Caudate nucleus (tissue), 63 donors: ENCODE measurements at places on chromosomes 7 and 10.

DNA sequence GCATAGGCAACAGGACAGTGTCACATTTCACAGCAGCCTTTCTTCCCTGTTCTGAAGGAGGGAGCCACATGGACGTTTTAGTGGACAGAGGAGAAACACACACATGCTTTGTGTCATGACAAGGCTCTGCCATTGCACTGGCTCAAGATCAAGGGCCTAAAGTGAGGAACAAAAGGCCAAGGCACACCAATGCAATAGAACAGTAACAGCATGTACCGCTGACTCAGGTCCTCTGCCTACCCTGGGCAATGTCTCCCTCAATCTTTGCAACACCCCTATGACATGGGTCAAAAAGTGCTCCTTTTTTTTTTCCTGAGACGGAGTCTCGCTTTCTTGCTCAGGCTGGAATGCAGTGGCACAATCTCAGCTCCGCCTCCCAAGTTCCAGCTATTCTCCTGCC is 57.8 kb upstream of the SDK1 start:
- no peak for DNase-seq

DNA sequence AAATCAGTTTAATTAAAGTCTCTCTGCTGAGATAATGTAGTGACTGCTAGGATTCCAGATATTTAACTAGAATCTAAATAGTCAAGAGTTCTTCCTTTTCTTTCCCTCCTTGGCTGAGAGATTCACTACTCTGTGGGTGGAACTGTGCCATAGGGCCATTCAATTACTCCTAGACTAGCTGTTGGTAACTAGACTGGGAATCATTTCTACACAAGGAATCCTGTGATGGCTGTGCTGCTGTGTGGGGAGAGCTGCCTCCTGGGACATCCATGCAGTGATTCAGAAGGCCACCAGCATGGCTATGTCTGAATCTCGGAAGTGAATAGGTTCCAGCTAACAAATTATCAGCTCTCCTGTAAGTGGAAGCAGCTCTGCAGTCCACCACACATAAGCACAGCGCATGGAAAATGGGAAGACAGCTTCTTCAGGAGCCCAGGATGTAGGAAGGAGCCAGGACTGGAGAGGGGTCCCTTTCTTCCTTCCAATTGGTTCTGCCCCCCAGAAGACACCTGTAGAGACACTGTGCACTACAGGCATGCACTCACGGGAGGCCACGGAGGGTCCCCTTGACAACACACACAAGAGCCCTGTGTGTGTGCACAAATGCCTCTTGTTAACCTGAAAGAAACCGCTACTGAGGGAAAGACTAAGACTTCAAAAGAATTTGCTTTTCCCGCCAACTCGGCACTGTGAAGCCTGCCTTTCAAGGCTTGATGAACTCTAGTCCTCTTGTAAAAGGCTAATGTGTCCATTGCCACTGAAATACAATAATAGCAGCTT is 66.5 kb downstream of the SCRN1 start:
- no peak for DNase-seq

DNA sequence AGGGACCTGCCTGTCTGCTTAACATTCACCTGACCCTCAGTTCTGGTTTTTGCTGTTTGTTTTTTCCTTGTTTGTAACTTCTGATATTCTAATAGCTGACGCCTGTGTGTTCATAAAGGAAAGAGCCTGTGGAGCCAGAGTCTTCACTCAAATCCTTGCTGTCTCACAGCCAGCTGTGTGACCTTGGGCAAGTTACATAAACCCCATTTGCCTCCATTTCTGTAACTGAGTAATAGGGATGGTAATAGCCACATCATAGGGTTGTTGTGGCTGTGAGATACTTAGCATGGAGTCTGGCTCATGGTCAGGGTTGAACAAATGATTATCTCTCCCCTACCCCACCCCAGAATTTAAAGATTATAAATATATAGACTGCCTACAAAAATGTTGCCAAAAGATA is 27.0 kb downstream of the WBP1L start:
- DNase-seq: no peak

GRCh38 chr10:49310460-49310859 is 11.5 kb downstream of the C10orf71 start:
- no peak for DNase-seq

GRCh38 chr7:112994656-112995055 is 92.0 kb downstream of the GPR85 start:
- no peak for DNase-seq

- DNase-seq: no peak
These were observed 125.6 kb downstream of the VIPR2 start for GRCh38 chr7:159019111-159019510.

GRCh38 chr7:25116621-25117020 is 8.4 kb downstream of the CYCS start:
- DNase-seq: no peak

GRCh38 chr7:146090023-146090645 is 26.5 kb upstream of the CNTNAP2 start:
- DNase-seq: no peak

DNA sequence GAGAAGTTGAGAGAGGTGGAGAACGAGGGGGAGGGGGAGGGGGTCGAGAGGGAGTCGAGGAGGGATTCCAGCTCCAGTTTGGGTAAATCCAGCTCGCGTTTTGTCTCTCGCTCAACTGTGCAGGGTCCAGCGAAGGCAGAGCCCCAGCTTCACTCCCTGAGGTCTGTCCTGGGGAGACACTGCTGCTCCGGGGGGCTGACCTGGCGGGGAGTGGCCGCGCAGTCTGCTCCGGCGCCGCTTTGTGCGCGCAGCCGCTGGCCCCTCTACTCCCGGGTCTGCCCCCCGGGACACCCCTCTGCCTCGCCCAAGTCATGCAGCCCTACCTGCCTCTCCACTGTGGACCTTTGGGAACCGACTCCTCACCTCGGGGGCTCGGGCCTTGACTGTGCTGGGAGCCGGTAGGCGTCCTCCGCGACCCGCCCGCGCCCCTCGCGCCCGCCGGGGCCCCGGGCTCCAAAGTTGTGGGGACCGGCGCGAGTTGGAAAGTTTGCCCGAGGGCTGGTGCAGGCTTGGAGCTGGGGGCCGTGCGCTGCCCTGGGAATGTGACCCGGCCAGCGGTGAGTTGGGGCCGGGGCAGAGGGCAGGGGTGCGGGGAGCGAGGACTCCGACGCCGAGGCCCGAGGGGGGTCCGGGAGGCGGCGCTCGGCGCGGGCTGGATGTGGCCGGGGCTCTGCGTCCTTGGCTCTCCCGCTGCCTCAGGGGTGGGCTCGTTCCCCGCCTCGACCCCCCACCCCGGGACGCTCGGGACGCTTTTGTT is at the start of gene TET1:
Gene TET1, plus strand, starts transcription at position 152 of the 757 bp plus-strand sequence. CDS start 12,002 bp downstream, outside the sequence.
- DNase-seq: no peak

DNA sequence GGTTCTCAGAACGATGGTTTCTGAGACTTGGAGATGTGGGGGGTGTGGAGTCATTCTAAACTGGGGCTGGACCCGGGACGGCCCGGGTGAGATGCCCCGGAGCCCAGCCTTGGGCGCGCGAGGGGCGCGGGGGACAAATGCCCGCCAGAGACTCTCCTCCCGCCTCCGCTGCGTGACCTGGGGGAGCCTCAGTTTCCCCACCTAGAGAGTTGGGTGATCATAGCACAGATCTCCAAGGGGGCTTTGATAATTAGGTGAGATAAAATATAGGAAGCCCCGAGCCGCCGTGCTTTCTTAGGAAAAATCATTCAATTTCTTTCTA is 658 bp upstream of the FZD8 start:
- DNase-seq: no peak

GRCh38 chr10:3225561-3225960 is 53.0 kb upstream of the PITRM1 start:
- no peak for DNase-seq

DNA sequence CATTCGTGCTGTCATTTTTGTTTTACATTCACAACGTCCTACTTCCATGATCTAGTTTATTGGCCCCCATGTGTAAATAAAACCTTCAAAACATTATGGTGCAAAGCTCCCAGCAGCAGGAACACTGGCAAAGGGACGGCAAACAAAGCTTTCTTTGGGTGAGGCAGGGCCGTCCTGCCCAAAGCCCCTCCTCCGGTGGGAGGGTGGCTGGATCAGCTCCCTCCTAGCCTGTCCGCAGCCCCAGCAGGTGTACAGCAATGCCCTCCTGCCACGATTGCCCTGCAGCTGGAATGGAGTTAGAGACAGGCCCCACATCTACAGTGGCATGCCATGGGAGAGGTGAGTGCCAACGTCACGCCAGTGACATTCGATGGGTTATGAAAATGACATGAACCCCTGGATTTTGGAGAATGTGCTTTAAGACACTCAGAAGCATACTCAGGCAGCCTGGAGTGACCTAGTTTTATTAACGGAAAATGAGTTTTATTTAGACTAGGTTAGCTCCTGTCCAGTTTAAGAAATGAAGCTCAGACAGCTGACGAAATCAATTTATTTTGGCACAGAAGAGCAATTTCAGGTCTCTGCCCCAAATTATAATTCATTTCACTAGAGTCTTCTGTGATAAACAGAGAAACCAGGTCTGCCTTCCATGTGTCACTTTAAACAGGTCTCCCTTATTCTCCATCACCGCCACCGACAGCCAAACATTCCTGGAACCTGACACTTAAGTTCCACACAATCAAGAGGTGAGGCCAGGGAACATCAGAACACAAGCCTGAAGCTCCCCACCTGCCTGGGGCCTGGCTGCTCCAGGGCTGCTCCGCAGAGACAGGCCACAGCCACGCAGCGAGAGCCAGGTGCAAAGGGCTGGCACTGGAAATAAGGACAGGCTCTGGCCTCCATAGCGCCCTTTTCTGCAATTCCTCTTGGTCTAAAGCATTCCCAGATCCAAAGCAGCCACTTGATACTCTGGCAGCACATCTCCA is 50.1 kb downstream of the VOPP1 start:
- DNase-seq: no peak

DNA sequence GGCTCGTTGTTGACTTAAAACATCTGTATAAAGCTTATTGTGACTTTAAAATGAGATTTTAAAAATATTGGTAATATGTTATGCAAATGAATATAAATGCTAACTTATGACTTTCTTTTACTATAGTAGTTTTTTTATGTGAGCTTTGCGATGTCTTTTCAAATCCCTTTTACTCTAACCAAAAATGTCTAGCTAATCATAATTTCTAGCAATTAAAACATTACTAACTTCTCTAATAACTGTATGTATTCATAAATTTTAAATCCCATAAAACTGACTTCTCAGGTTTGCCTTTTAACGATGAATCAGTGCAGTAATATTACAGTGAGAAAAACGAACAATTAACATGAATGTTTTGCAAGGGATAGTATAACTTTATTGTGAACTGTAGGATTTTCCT is 113.2 kb downstream of the MAPK8 start:
- DNase-seq: no peak

DNA sequence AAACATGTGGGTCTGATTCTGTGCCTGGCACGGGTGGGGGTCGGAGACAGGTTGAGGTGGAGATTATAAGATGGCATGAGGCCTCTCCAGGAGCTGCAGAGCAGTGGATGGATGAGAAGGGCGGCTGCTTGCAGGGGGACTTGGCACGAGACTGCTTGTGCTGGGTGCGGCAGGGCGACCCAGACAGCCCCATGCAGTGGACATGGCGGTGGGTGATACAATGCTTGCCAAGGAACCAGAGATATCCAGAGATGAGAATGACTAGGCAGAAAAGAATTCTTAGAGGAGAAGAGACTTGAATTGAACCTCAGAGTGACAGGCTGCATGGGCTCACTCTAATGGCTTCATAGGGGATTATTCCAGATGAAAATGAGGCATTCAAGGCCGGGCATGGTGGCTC is 145.4 kb downstream of the NEURL1 start:
- DNase-seq: no peak

- no peak for DNase-seq
These were observed 287.5 kb upstream of the KLF14 start for GRCh38 chr7:131021460-131021859.

- DNase-seq: no peak
These were observed 236.4 kb upstream of the GPR26 start for GRCh38 chr10:123429706-123430221.

DNA sequence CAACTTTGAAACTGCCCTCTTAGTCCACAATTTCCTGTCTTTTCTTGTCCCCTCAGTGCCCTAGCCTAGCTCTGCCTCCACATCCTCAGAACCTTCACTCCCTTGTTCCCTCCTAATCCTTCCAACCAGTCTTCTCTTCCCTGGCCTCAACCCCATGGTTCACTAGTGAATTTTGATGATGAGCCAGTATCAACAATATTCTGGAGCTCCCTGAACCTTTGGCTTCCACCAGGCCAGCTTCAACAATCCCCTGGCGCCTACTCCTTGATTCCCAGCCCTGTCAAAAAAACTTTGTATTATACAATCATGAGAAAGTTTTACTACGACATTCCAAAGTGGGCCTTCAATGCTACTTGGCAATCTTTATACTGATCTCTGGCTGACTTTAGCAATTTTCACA is 116.5 kb downstream of the LMBR1 start:
- no peak for DNase-seq

- no peak for DNase-seq
These were observed 32.4 kb downstream of the WDR86 start for GRCh38 chr7:151377406-151377805.

- DNase-seq: no peak
These were observed 3.5 kb downstream of the FZD9 start for GRCh38 chr7:73437091-73437490.

- DNase-seq: no peak
These were observed 717.5 kb upstream of the LRRN3 start for GRCh38 chr7:110373416-110373815.

GRCh38 chr7:129853661-129854268 is 99.0 kb downstream of the UBE2H start:
- no peak for DNase-seq

GRCh38 chr7:148447221-148447849 is 143.2 kb upstream of the C7orf33 start:
- no peak for DNase-seq

DNA sequence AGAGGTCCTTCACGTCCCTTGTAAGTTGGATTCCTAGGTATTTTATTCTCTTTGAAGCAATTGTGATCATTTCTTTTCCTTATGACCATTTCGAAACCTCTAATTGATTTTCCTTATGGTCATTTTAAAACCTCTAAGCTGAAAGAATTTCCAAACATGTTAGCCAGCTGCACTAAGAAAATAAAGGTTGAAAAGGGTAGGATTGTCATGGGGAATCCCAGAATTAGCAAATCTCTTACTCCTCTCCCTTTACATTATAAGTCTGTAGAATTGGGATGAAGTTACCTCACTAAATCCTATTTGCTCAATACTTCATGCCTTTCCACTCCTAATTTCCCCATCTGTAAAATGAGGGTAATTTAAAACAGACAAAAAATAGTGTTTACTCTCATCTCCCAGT is 79.5 kb downstream of the FAM185A start:
- DNase-seq: no peak

DNA sequence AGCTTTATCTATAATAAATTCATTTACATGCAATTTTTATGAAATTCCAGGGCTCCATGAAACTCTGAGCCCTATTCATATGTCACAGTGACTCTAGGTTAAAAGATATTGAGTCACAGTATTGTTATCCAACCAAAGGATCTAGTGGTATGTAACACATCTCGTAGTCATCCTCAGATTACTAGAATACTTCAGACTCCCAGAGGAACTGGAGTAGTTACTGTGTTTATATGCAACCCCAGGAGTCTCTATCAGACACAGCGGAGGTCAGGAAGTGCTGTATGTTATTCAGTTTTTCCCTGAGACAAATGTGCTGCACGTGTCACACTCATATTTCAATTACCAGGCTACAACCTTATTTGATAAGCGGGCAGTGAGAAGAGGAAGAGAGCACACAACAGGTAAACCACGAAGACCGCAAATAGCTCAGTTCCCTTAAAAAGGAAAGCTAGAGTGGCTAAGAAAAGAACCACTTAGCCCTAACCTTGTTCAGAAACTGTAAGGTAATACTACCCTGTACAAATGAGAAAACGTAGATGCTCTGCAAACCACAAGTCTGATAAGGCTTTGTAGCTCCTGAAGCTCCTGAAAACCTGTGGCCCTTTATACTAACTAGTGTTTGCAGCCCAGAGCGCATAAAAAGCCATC is 114.0 kb upstream of the CNTNAP2 start:
- DNase-seq: no peak

- no peak for DNase-seq
These were observed 34.9 kb downstream of the ASAH2 start for GRCh38 chr10:50216418-50216817.
